ENCODE measurements at places on chromosomes 11 and 22.

GRCh38 chr11:63663809-63664208 is 7.4 kb downstream of the ATL3 start:
- DNase-seq = no peak

GRCh38 chr11:61553373-61554171 is 27.3 kb downstream of the SYT7 start:
- DNase-seq = no peak

DNA sequence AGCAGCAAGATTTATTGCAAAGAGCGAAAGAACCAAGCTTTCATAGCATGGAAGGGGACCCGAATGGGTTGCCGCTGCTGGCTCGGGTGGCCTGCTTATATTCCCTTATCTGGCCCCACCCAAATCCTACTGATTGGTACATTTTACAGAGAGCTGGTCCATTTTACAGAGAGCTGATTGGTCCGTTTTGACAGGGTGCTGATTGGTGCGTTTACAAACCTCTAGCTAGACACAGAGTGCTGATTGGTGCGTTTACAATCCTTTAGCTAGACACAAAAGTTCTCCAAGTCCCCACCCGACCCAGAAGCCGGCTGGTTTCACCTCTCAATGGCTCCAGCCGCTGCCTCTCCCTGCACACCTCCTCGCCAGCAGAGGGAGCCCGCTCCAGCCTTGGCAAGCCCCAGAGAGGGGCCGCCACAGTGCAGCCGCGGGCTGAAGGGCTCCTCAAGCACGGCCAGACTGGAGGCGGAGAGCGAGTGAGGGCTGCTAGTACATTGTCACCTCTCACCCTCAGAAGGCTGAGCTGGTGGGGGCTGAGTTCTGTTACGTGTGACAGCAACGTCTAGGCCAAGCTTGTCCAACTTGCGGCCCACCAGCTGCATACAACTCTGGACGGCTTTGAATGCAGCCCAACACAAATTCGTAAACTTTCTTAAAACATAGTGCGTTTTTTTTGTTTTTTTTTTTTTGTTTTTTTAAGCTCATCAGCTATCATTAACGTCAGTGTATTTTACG is 8.7 kb downstream of the PTH start:
- peak; percentile 70 for DNase-seq

- DNase-seq = no peak
These were observed at the start of gene TPH1 for GRCh38 chr11:18046116-18046777. Gene TPH1, minus strand, starts transcription at chr11:18046269. Its CDS starts 5,507 bp downstream, at chr11:18040762.

DNA sequence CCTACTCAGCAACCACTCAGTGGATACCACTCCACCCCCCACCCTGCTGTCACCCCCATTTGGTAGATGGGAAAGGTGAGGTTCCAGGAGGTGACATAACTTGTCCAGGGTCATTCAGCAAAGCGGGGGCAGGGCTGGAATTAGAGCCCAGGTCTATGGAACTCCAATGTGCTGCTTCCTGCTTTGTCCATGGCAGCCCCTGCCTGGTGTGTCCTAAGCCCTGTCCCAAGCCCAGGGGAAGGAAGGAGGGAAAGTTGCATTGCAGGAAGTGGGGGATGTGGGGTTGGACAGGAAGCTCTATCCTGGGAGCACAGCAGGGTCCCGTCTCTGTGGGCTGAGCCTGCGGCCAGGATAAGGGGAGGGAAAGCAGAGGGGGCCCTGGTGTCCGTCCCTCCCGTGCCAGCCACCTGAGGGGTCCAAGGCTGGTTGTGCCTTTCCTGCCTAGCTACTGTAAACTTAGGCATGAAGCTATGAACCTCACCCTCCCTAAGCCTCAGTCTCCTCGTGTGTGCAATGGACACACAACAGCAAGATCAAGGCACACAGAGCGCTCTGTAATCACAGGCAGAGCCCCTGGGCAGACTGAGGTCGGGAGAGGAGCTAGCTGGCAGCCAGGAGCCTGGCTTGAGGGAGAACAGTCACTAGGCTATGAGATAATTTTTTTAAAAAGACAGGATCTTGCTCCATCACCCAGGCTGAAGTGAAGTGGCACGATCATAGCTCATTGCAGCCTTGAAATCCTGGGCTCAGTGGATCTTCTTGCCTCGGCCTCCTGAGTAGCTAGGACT is 12.9 kb downstream of the GAL3ST1 start:
- no peak for DNase-seq

GRCh38 chr11:125347261-125347585 is 148.8 kb downstream of the FEZ1 start:
- DNase-seq = no peak

DNA sequence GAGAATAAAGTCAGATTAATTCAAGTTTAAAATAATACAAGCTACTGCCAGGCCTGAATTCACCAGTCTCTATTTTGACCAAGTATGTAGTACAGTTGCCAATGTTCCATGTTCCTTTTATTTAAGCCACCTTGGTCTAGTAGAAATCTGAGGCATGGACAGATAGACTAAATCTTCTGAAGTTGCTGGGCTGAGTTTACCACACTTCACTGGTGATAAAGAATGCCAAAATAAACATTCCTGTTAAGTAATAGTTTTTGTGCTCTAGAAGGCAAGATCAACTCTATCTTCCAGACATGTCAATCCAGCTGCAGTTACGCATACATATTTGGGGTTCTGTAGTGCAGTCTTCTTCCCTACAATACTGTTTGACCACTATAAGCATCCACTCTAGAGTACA is 83.9 kb upstream of the C11orf87 start:
- no peak for DNase-seq

DNA sequence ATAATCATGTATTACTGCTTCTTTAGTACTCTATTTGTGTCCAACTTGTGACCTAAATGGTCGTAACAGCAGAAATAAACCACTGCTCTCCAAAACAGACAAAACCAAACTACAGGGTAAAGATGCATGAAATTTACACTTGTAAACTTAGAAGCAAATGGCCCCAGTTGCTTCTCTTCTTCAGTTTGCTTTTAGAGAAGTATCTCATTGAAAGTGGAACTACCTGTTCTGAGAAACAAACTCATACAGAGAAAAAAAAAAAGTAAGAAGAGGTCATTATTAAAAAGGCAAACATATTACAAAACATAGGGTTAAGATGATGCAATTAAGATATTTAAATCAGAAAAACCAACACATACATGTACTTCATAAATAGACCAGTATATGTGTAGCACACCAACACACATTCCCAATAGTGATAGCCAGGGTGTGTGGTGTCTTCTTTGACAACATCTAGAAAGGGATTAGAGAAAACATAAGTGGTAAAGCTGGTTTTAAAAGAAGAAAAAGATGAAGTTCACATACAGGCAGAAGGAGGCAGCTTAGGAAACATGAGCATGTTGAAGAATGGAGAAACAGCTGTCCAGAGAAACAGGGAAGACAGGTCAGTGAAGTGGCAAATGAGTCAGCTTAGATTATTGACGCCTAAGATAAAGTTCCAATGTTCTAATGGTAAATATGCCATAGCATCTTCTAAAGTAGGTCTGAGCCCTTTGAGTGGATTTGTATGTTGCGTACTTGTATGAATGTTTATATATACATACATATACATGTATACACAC is 844.7 kb upstream of the CCDC90B start:
- no peak for DNase-seq

- DNase-seq = no peak
These were observed 652.5 kb downstream of the NTM start for GRCh38 chr11:132022733-132023478.

- peak; percentile 75 for DNase-seq
These were observed 1.6 kb downstream of the MAML2 start for GRCh38 chr11:96341211-96342013.

- DNase-seq = no peak
These were observed 7.8 kb upstream of the ACR start for GRCh38 chr22:50730013-50730891.

DNA sequence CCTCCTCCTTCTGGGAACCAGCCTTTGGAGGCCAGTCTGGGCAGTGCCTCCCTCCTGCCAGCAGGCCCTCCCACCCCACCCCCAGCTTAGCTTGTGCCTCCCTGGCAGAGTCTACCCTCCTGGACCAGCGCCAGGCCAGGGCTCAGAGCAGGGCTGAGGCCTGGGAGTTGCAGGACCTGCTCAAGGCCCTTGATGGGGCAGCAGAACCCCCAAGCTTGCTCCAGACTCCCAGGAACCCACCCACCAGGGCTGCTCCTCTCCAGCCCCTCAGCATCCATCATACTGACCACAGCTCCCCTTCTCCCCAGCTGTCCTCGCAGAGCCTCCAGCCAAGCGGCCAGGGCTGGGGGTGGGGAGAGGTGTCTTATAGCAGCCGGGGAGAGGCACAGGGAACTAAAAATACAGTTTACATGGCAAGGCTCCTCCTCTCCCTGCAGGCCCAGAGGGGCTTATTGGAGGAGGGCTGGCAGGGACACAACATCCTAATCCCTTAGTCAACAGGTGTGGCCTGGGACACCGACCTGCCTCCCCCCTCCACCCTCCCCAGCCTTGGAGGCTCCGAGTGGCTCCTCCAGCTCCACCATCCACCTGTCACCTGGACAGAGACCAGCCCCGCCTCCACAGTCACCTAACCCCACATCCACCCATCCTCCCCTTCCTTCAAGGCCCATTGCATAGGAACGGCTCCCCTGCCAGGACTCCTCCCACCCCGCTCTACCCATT is 5.2 kb upstream of the MB start:
- DNase-seq = no peak

DNA sequence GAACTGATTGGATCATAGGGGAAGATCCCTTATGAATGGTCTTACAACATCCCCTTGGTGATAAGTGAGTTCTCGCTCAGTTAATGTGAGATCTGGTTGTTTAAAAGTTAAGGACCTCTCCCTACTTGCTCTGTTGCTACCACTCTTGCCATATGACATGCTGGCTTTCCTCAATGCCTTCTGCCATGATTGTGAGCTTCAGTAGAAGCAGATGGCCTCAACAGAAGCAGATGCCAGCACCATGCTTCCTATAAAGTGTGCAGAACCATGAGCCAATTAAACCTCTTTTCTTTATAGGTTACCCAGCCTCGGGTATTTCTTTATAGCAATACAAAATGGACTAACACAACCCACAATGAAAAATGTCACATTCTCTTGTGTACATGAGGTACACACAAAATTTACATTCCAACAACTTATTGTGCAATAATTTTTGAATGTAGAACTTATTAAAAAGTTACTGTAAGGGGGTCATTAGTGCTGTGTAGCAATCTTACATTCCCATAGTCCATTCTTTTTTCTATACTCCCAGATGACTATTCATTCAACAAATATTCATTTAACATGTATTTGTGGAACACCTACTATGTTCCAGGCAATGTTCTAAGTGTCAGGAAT is 10.3 kb downstream of the CYP2R1 start:
- no peak for DNase-seq
